ENCODE measurements at places on chromosomes 2 and 18. TPM values are rescaled to one million over a fixed set of nuclear protein-coding genes. Genes with fewer than 3 reads are reported as not detected.

CBLN2 gene
- total RNA-seq = 1.1 TPM

DYNC2LI1 gene
- 11.2 TPM for total RNA-seq

ALKAL2 gene
- not detected for total RNA-seq

SCYGR4 gene
- total RNA-seq = not detected

TRIB2 gene
- 14.2 TPM for total RNA-seq

TUBA4B gene
- total RNA-seq = not detected

EGR4 gene
- not detected for total RNA-seq

GRCh38 chr2:205463466-205464025 is 218.8 kb upstream of the NRP2 start:
- DNase-seq = no peak

GRCh38 chr2:96207073-96207773 is 1.4 kb downstream of the STARD7 start:
- DNase-seq = no peak

- DNase-seq = no peak
Observed at GRCh38 chr2:156526950-156527636, 90.9 kb downstream of the GPD2 start.

DNA sequence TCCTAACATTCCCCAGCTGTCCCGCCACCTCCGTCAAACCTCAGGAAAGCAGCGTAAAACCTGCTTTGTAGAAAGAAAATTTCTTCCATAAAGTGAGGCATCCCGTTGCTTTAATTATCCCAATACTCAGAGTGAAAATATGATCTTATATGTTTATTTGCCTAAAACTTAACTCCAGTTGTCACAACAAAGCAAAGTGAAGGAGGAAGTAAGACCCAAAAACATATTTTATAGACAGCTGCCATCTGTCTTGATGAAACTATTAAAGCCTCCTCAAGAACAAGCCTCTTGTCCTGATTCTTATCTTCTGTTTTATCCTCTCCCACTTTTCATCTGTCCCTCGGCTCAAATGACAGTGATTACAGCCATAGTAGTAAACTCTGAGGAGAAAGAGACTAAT is 28.9 kb upstream of the LPIN2 start:
- no peak for DNase-seq

DNA sequence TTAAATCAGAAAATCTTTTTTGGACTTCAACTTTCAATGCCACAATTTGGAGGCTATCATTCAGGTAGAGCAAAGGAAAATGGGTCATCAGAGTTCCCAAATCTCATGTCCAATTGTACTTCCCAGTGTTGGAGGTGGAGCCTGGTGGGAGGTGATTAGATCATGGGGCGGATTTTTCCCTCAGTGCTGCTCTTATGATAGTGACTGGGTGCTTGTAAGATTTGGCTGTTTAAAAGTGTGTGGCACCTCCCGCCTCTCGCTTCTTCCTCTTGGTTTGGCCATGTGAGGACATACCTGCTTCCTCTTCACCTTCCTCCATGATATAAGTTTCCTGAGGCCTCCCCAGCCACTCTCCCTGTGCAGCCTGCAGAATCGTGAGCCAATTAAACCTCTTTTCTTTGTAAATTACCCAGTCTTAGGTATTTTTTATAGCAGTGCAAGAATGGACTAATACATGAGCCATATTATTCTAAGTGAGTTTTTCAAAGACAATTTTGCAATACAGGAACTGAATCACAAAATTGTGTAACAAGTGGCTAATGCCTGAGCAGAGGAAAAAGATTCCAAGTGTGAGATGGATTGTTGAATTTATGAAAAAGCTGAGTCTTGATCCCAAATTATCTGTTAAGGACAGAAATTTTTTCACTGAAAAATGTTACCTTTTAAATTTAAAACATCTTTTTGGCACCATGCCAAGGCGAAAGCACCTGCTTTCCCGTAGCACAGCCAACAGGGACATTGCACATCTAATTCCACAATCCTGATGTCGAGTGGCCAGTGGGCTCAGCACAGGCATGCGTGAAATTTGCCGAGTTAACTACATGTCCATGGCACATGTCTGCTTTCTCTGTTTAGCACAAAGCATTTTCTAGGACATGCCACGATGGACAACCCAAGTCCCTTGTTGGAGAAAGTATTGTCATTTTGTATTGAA is 150.9 kb downstream of the COL6A3 start:
- DNase-seq = no peak

GRCh38 chr2:42932271-42933151 is 140.1 kb upstream of the HAAO start:
- DNase-seq = no peak

GRCh38 chr2:43220229-43220751 is 6.1 kb downstream of the ZFP36L2 start:
- no peak for DNase-seq

DNA sequence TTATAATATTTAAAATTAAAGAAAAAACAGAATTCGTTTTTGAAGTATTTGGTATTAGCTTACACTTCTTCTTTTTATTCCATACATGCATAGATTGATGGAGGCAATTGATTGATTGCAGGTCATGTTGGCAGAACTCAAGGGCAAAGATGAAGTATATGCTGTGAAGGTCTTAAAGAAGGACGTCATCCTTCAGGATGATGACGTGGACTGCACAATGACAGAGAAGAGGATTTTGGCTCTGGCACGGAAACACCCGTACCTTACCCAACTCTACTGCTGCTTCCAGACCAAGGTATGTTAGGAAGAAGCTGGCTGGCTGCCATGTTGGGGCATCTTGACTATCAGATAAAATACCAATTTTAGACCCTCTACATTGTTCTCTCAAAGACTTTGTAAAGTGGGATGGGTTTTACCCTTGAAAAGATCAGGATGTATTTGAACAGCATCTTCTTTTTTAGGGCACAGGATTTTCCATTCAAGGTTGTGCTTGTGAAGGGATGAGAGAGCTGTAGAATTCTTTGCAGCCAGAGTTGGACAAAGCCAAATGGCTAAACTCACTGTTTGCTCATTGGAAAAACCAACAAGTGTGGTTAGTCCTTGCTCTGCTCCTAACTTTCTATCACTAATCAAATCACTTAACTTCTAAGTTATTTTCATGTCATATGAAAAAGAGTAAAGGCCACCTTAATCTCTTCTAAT is 286.8 kb upstream of the EPAS1 start:
- no peak for DNase-seq

- no peak for DNase-seq
Observed at GRCh38 chr2:207782238-207783030, 12.7 kb upstream of the FZD5 start.

DNA sequence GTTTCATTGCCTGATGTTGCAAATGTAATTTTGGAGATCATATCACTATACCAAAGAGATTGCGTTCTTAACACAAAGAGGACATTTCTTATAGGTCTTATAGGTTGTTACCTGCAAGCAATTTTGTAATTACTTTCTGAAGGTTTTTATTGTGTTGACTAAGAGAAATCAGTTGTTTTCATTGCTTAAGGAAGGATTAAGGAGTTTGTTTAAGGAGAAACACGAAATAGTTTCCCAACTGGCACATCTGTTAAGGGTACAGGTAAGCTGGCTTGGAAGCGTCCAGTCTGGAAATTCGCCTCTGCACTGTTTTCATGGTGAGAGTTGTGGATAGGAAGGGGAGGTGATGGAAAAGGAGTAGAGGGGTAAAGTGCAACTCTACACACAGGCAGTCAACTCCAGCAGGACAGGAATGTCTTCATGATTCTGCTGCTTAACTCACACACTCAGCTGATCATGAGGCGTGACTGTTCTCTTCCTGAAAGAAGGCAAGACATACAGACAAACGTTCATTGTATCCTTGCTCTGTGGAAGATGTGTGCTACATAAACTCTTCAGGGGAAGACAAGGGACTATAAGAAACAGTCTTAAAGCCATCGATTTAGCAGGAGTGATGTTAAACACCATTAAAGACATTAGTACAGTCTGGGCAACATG is 61.4 kb upstream of the ACSL3 start:
- DNase-seq = no peak

DNA sequence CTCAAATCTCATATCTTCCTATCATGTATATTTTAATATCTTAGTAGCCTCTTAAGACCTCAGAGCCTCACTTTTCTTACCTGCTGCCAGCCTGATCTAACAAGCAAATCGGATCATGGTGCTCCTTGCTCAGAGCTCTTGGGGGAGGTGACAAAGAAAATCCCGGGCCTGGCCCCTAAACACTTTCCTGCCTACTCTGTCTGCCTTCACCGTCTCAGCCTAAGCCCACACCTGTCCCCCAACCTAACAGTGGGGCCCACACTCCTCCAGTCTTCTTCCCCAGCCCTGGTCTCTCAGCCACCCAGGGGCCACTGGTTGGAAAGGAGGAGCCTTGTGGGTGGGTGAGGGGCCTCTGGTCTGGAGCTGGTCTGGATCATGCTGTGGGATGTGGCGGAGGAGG is 207.3 kb downstream of the HAUS1 start:
- DNase-seq = no peak

GRCh38 chr2:175218551-175218950 is 37.0 kb upstream of the ATP5MC3 start:
- DNase-seq = no peak

DNA sequence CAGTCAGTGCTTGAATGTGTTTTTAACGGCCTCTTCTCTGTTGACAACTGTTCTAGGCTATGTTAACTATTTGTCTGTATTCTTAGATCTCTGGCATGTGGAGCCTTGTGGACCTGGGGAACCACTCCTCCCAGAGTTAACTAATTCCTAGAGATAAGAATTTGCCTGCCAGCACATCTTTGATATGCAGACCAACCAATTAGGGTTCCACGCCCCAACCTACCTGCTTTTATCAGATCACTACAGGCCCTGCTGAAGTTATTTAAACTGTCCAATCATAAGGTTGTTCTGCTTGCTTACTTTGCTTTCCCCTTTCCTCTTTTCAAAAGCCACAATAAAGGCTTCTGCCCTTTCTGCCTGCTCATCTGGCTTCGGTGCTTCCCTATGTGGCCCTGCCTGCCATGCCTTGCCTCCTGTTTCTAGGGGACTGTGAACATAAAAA is 8.5 kb upstream of the CYBRD1 start:
- DNase-seq = no peak

DNA sequence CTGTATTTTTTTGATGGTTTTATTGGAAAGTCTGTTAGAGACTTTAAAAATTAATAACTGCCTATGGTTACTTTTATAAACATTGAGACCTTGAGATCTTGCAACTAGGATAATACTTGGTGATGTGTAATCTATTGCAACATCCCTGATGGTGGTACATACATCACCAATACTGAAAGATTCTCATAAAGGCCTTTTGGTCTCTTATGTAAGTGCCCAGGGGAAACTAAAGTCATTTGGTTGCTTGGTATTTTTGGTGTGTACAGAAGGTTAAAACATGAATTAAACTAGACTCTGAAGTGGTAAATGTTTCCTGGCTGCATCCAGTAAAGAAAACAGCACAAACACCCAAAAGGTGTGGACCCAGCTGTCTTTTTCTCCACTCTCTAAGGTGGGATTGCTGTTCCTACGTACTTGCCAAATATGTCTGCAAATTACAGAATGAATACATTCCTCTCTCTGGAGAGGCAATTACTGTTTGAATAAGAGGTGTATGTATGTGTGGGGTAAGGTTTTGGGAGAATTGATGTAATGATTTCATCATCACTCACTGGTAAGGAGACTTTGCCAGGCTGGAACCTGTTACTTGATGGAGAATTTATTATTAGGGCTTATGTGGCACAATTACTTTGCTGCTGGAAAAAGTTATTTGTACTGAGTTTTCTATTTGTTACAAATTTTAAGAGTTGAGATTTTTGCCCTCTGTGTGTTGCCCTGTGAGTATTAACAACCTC is 3.6 kb downstream of the B3GNT2 start:
- DNase-seq = no peak

DNA sequence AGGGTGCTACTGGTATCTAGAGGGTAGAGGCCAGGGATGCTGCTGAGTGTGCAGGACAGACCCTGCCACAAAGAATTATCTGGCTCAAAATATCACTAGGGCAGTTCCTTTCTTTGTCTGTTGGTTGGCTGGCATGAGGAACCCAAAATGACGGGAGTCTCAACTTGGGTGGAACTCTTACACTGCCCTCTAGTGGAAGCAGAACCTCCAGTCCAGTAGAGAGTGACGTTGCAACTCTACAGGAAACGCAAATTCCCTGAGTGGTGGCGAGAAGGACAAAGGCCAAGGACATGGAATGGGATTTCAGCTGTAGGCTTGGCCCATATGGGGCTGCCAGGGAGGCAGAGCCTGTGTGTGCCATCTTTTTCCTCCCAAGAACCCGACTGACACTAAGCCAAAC is 47.1 kb downstream of the COPS8 start:
- no peak for DNase-seq

GRCh38 chr2:174546519-174547506 is 50.8 kb downstream of the WIPF1 start:
- DNase-seq = no peak

- DNase-seq = no peak
Observed at GRCh38 chr18:55189972-55190371, 230.7 kb upstream of the CCDC68 start.

- DNase-seq = no peak
Observed at GRCh38 chr2:67489396-67489795, 92.3 kb downstream of the ETAA1 start.

- no peak for DNase-seq
Observed at GRCh38 chr18:79381811-79382311, 13.9 kb upstream of the NFATC1 start.

DNA sequence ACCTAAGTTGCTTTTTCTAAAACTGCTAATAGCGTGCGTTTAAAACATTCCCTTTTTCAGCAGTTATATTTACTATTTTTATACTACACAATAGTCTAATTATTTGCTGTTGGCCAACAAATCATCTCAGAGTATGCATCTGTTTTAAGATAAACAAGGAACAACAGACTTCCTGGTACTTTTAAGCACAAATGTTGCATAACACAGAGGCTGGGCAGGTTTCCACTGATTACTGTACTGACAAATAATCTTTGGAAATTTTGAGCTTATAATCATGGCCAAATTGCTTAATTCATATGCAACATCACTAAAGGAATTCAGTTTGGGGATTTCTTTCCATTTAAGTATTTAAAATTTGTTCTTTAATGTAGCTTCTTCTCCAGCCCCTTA is 737.4 kb upstream of the SALL3 start:
- DNase-seq = no peak

DNA sequence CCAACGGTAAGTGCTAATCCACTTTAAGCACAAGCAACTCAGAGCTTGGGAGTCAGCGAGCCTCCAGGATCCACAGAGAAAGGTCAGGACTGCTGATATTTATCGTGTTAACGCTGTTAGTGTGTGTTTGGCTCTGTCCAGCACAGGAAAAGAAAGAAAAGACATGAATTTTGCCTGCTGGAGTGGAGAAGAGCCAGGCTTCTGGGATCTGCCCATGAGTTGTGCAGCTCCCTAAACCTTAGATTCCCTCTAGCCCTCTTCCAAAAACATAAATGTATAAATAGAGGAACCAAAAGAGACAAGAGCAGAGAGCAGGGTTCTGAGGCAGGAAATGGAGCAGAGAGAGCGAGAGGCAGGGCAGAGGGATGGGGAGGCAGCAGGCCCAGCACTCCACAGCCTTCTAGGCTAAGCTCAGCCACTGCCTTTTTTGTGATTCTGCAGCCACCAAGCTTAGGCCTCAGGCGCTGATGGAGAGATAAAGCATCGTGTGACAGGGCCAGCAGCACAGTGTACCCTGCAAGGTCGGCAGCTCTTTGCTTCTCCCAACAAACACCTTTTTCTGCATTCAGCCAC is 14.5 kb upstream of the MAT2A start:
- DNase-seq = no peak

Data from pulmonary artery endothelial cell (primary cell).